ENCODE measurements at places on chromosomes 11 and 22. TPM values are rescaled to one million over a fixed set of nuclear protein-coding genes. Genes with fewer than 3 reads are reported as not detected.

DNA sequence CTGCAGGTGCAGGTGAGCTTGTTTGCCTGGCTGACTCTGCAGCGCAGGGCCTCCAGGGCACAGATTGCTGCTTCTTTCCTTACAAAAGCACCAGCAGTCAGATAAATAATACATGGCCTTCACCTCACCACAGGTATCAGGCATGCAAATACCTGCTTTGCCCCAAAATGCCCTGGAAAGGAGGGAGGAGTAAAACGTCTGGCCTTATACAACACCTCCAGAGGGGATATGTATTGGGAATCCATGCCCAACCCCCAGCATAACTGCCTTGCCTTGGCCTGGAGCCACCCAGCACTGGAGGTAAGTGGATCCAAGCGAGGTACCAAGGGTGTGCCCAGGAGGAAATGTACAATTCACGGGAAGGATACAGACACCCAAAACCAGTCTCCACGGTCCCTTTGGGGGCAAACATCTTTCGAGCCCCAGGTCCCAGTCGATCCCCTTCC, 860 bp downstream of the TMEM184B start:
- no peak for DNase-seq

GRCh38 chr11:63599211-63600122, 14.8 kb downstream of the PLAAT3 start:
- DNase-seq: no peak

DNA sequence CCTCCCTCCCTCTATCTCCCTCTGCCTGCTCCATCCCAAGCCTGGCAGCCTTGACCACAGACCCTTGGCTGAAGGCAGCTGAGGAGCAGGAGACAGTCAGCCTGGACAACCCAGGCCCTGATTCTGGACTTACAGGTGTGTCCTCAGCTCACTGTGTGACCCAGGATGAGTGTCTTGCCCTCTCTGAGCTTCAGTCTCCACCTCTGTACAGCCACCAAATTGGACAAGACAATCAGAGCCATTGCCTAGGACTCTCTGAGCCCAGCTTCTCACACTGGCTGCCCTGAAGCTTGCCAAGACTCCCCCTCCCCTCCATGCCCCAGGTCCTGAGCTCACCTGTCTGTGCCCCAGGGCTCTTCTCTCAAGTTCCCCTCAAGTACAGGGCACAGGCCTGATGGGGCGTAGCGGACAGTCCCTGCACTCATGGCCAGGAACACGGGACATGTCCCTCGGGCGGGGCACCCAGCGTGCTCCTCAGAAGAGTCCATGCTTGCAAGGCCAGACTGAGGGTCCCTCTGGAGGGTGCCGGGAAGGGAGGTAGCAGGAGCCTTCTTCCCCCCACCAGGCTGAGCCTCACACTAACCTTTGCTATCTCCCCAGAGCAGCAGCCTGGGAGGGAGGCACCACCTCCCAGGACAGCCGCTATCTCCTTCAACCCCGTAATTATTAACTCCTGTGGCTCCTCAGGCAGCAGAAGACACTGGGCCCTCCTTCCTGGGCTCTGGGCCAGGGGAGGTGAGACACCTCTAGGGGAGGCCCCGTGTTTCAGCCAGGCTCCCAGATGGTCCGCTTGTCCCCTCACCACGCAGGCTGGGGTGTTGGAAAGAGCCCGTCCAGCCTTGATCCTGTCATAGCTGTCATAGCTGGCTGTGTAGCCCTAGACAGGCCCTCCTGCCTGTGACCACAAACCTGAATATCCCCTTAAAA, 2.6 kb upstream of the RAB3IL1 start:
- DNase-seq: no peak

DNA sequence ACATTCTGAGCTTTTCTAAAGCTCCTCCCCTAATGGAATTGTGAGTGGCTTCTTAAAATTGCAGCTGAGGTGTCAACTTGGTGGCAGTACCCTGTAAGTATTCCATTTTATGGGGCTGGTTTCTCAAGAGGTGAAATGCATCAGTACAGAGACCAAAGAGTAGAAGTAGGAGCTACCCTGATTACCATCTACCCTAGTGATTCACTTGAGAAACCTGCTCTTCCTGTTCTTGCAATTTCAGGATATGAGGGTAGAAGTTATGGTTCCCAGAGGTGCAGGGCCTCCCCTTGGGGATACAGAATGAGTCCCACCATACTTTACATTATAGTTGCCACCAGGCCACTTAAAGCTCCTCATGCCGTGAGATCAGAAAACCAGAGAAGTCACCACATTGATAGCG, 944.6 kb downstream of the OPCML start:
- DNase-seq: no peak

CD3E gene
- total RNA-seq: 0.75 TPM

LRRC32 gene
- 26.9 TPM for total RNA-seq

TMEM151A gene
- not detected for total RNA-seq

DNA sequence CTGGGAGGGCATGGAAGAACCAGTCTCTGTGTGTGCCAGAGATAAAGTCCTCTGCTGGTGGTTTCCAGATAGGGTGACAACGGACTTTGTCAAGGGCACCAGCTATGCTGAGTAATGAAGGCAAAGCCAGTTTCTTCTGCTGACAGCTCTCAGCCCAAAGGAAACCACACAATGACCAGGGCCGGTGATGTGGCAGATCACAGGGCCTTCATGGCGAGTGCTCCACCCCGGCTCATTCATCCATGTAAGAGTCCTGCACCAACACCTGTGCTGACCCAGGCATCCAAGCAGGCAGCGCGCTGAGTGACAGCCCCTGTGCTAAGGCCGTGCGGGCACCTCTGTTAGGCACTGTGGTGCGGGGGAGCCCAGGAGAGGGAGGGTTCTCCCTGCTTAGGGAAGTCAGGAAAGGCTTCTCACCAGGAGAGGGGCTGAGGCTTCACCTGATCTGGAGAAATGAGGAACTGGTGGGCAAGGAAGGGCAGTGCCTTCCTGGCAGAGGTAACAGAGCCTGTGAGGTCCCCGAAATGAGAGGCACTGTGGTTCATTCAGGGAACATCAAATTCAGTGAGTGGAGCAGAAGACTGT, 33.8 kb downstream of the TP53I11 start:
- no peak for DNase-seq

DNA sequence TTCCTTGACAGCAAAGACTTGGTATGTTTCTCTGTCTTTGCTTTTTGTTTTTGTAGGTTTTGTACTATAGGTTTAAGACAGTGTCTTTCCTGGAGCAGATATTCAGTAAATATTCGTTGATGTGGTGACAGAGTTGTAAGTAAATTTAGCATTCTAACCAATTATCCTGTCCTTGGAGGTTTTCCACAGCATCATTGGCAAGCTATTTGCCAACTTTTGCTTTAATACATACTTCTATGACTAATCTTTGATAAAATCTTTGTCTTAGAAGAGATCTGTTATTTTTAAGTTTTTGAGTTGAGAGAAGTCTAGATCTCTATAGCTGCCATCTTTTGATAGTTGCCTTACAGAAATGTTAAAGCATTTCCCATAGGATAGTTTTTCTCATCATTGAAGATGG, 3.8 kb downstream of the USP47 start:
- no peak for DNase-seq

- no peak for DNase-seq
Observed at GRCh38 chr11:30317030-30317429, 5.9 kb upstream of the ARL14EP start.

OR8A1 gene
- total RNA-seq: not detected

DNA sequence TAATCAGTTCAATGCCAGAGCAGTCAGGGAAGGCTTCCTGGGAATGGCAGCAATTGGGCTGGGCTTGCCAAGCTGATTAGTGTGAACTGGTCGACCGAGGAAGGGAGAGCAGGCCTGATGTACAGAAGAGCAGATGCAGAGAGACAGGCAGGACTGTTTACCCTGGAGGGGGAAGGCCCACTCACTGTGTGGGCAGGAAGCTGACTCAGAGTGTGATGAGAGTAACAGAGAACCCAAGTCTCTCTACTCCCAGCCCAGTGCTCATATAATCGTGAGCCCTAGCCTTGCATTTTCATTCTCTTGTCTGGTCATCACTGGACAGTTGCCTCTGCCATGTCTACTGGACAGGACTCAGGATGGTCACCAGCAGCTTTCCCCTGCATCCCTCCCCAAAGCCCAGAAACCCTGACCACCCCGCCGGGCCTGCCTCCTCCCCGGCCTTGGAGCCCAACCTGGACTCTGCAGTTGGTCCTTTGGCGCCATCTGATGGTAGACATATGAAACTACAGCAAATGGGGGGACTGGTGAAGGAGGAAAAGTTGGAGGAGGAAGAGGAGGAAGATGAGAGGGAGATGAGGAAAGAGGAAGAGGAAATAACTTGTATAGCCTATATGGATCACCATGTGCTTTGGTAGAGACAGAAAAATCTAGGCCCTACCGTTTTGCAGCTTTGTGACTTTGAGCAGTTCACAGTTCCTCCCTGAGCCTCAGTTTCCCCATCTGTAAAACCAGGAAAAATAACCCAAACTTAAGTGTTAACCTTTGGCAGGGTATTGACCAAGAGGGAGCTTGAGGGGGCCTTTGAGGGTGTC, 43.4 kb upstream of the PRDM11 start:
- DNase-seq: peak; percentile 66

GRCh38 chr11:128422576-128423370, 164.6 kb downstream of the ETS1 start:
- DNase-seq: peak; percentile 44

MYOD1 gene
- total RNA-seq: not detected

GRCh38 chr11:6988506-6988905, 31.6 kb downstream of the ZNF214 start:
- DNase-seq: no peak

- no peak for DNase-seq
Observed at GRCh38 chr11:14768526-14769188, 123.4 kb downstream of the CYP2R1 start.

TCN1 gene
- total RNA-seq: not detected

DNA sequence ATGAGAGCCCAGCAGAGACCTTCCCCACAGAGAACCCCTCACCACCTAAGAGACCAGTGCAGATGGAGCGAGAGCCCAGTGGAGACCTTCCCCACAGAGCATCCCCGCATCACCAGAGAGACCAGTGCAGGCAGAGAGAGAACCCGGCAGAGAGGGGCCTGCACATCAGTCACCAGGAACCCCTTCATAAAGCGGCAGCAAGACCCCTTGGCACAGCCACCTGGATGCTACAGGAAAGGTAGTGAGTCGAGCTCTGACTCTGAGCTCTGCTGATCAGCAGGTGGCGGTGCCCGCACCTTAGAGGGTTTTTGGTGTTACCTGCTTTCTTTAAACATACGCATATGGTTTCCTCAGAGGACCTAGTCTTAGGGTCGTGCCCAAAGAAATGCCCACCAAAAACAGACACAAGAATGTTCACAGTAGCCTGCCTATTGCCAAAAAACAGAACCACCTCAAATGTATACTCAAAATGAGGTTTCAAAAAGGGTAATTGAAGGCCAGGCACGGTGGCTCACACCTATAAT, 678.7 kb downstream of the BRD1 start:
- DNase-seq: no peak

JHY gene
- total RNA-seq: 1.1 TPM

GRCh38 chr11:792535-792821, 2.6 kb upstream of the CEND1 start:
- no peak for DNase-seq

MS4A3 gene
- total RNA-seq: 1.4 TPM

DNA sequence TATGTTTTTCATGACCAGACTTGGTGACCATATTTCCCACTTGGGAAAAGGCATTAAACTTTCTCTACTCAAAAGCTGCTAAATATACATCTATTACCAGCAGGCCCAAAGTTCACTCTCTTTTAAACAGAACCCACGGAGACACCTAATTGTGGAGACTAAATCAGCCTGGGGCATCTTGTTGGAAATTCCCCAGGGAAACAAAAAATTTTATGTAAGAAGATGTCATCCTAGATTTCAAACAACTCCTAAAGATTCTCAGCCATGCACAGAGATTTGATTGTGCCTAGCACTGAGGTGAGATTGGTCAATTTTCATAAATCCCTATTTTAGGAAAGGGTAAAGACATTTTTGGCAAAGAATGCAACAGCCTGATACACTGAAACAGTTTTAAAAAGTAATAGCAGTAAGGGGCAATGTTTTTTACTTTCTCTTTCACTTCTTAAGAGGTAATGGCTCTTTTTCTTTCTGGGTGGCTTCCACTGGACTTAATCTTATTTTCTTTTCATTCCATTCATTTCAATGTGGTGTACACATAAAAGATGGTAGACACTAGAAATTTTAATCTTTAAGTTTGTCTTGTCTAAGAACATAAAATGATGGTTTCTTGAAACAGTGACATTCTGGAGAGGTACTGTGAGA, 9.6 kb downstream of the OR52N2 start:
- DNase-seq: no peak

GTSE1 gene
- 1.1 TPM for total RNA-seq

LRRC74B gene
- total RNA-seq: not detected

MUC2 gene
- not detected for total RNA-seq

DNA sequence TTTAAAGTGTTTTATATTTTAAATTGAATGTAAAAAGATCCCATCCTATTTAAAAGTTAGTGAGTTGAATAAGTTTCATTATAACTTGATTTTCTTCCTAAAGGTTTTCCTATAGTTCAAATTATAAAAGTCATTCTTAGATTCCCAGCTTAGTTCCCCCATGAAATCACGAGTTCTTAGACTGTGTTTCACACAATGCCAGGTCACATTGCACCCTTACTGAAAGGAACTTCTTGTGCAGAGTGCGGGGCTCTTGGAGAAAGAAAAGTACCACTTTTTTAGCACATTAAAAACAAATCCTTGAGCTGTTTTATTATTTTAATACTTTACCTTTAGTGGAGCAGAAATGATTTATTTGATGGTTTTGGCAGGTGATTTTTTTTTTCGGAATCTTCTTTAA, 15.6 kb downstream of the GRAP2 start:
- no peak for DNase-seq

DNA sequence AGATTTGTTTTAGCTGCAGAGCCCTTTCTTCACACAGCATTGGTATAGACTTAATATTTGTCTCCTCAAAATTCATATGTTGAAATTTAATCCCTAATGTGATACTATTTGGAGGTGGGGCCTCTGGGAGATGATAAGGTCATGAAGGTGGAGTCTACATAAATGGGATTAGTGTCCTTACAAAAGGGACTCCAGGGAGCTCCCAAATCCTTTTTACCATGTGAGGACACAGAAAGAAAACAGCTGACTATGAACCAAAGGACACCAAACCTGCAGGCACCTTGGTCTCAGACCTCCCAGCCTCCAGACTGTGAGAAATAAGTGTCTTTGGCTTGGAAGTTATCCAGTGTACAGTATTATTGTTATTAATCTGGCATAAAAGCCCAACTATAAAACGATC, 10.2 kb downstream of the SLC35F2 start:
- DNase-seq: no peak

DNA sequence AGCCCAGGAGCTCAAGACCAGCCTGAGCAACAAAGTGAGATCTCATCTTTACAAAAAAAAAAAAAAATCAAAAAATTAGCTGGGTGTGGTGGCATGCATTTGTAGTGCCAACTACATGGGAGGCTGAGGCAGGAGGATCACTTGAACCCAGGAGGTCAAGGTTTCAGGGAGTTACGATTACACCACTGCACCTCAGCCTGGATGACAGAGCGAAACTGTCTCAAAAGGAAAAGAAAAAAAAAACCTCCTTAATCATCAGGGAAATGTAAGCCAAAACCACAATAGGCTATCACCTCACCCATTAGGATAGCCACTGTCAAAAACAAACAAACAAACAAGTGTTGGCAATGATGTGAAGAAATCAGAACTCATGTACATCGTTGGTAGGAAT, 13.4 kb downstream of the DGCR2 start:
- no peak for DNase-seq
